Hematopoietic multipotent progenitor cell (in vitro differentiated cells): ENCODE measurements at places on chromosomes 12 and 14.

- peak; percentile 78 for DNase-seq
Measured at GRCh38 chr14:105069871-105070759, 4.9 kb upstream of the GPR132 start.

GRCh38 chr14:95193081-95193480, 35.8 kb upstream of the DICER1 start:
- no peak for DNase-seq

GRCh38 chr12:123114304-123115083, 36.4 kb downstream of the PITPNM2 start:
- no peak for DNase-seq

GRCh38 chr12:49288412-49288853, 6.5 kb upstream of the PRPH start:
- DNase-seq, result peak; percentile 58

- DNase-seq, result no peak
Measured at GRCh38 chr14:60812987-60813386, 78.4 kb downstream of the MNAT1 start.
